Uterus (tissue), 4 donors: ENCODE measurements at places on chromosomes 1 and 21.

- peak overlapping the region; percentile 78 for H3K27ac ChIP-seq
- H3K27me3 ChIP-seq, result no peaks in the 10 kb centered on the region
- DNase-seq, result no peak
- H3K4me3 ChIP-seq, result peak overlapping the region; percentile 36
Measured at GRCh38 chr1:244651956-244652622, 837 bp upstream of the DESI2 start.

- H3K4me1 ChIP-seq, result no peaks in the 10 kb centered on the region
- no peak for DNase-seq
- H3K27ac ChIP-seq, result no peak overlapping the region
- H3K36me3 ChIP-seq, result no peaks in the 10 kb centered on the region
- no peak overlapping the region for H3K4me3 ChIP-seq
Measured at GRCh38 chr21:38792676-38793459, 12.9 kb upstream of the ETS2 start.

DNA sequence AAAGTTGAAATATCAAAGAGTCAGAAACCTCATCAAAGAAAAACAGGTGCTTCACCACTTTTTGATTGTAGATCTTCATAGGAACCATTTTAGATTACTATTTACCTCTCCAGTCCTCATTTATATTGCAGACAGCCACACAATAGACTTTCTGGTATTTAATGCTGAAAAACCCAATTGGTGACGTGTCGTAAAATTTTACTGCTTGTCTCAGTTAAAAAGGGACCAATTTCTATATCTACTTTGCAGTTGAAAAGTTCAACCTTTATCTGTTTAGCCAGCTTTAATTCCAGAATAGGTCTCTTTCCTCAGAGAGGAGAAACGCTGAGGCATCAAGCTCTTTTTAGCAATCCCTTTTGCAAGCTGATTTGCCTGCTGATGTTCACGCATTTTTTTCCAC, 1722.4 kb downstream of the PLA2G4A start:
- H3K27ac ChIP-seq, result no peak overlapping the region
- no peaks in the 10 kb centered on the region for H3K27me3 ChIP-seq
- H3K36me3 ChIP-seq, result no peaks in the 10 kb centered on the region
- DNase-seq, result no peak
- no peak overlapping the region for H3K4me3 ChIP-seq
- H3K4me1 ChIP-seq, result no peaks in the 10 kb centered on the region

DNA sequence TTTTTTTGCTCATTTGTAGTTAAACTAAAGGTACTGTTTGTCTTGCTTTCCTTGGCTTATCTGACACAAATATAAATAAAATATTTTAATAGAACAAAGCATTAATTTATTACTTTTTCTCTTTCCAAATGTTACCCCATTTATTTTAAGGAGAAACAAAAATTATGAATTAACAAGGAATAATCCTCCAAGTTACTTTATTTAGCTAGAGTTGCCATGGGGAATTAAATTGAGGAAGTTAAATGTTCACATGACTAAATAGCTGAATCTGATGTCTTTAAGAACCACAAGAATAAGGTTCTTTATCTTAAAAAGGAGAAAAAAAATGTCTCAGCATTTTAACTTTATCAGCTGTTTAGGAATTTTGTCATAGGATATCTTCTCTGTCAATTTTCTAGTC, 12.3 kb downstream of the ATG4C start:
- no peaks in the 10 kb centered on the region for H3K4me1 ChIP-seq
- no peak overlapping the region for H3K27ac ChIP-seq
- H3K27me3 ChIP-seq, result no peaks in the 10 kb centered on the region

DNA sequence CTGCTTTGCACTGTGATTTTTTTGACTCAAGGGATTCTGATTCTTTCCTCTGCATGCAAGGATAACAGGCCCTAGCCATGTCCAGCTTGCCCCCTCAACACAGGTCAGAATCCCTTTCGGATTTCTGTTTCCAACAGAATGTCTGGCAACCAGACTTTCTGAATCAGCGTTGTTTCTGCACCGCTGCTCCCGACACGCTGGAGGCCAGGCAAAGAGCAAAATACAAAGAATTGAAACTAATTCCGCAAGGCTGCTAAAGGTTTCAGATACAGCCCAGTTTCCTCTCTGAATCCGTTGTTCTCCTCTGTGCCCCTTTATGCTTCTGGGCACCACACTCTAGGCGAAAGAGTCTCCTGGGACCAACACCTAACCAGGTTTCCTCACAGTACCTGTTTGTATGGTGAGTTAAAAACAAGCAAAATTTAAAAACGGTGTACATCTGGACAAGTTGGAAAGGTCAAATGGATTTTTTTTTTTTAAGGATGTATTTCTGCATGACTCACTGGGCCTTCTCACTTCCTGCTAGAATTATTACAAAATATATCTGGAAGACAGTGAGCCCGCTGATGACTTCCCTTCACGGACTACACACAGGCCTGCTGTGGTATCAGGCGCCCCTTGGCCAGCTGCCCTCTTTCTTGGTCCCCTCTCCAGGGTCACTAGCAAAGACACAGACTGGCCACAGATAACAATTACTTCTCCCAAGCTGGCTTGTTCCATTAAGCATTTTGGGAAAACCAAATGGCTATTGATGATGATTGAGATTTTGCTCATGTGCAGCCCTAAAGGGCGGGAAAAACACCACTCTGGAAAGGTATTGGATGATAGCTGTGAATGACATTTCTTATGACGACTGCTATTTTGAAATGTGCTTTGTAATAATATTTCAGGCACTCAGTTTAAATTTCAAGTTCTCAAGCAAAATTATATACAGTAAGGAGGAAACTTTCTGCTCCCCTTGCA, 118.3 kb downstream of the TGFB2 start:
- no peak overlapping the region for H3K4me3 ChIP-seq
- peak; percentile 50 for DNase-seq
- peaks cover 8% of the 10 kb centered on the region for H3K4me1 ChIP-seq
- H3K36me3 ChIP-seq, result no peaks in the 10 kb centered on the region

DNA sequence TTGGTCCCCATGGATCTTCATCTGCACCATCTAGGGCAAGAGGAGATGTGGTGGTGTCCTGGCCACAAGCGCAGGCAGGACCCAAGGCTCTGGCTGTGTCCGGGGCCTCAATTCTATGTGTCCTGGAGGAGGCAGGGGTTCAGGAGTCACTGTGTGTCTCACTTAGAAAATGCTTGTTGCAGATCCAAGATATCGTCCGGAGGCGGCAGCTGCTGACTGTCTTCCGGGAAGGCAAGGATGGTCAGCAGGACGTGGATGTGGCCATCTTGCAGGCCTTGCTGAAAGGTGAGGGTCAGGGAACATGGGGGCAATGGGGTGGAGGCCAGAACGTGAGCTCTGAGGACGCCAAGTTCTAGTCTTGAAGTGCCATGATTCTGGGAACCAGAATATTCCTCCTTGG, 29.1 kb downstream of the TRPM2 start:
- DNase-seq, result no peak
- no peaks in the 10 kb centered on the region for H3K36me3 ChIP-seq
- no peaks in the 10 kb centered on the region for H3K4me1 ChIP-seq
- no peaks in the 10 kb centered on the region for H3K27me3 ChIP-seq
- no peak overlapping the region for H3K27ac ChIP-seq

DNA sequence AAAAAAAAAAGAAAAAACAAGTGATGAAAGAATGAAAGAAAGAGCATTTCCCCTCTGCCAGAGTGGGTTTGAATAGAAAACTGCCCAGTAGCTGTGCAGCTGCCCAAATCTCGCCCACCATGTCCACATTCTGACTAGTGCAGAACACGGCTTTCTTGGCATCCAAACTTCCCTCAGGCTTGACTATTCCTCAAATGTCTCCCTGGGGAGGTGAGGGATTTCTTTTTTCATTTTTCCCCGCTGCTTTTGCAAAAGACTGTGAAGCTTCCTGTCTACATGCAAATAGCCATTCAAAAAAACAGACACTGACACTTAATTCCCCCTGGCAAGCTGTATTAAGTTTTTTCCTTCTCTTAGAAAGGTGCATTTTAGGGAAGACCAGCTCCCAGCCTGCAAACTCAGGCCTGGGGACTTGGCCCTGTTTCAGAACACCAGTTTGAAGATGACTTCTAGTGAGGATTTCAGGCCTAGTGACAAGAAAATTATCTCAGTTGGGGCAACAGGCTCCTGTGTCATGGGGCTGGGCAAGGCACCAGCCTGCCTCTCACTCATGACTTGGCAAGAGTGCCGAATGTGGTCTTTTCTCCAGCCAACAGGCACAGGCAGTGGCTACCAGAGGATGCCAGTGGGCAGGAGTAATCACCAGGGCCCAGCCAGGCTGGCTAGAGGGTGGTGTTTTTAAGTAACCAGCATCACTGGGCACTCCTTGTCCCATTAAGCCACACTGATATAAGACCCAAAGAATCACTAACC, 178.1 kb upstream of the NFIA start:
- H3K36me3 ChIP-seq, result no peaks in the 10 kb centered on the region
- DNase-seq, result no peak
- H3K27me3 ChIP-seq, result no peaks in the 10 kb centered on the region
- H3K4me3 ChIP-seq, result no peak overlapping the region
- H3K4me1 ChIP-seq, result peaks cover 5% of the 10 kb centered on the region
- H3K27ac ChIP-seq, result no peak overlapping the region

DNA sequence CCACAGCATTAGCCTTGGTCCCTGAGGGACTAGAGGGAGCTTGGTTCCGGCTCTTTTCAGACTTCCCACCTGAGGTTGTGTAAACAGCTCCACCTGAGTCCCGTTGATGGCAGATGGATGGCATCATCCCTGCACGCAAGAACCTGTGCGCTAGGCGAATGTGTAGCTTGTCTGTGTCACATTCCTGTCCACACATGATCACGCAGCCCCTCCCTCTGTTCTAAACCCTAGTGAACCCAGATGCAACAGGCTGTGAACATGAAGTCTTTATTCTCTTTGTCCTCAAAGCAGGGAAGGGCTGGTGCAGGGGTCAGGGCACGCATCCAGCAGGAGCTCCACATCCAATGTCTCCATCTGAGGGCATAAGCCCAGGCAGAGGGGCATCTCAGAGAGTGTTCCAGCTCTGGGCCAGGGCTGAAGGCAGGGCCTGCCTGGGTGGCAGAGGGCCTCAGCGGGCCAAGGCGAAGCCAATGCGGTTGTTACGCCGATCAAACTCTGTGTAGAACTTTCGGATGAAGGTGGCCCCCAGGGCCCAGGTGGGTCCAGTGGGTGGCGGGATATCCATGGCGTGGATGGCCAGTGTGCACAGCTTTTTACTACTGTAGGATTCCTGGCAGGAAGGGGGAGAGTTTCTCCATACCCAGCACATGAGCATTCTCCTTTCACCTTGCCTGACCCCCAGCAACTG, 2.9 kb upstream of the ETNK2 start:
- no peaks in the 10 kb centered on the region for H3K36me3 ChIP-seq
- no peak overlapping the region for H3K4me3 ChIP-seq
- H3K27ac ChIP-seq, result no peak overlapping the region
- DNase-seq, result no peak

- H3K27me3 ChIP-seq, result no peaks in the 10 kb centered on the region
- DNase-seq, result no peak
- H3K4me3 ChIP-seq, result no peak overlapping the region
- H3K36me3 ChIP-seq, result no peaks in the 10 kb centered on the region
Measured at GRCh38 chr21:34726627-34727337, 58.0 kb downstream of the CLIC6 start.
